ENCODE measurements at places on chromosomes 5 and 9.

DNA sequence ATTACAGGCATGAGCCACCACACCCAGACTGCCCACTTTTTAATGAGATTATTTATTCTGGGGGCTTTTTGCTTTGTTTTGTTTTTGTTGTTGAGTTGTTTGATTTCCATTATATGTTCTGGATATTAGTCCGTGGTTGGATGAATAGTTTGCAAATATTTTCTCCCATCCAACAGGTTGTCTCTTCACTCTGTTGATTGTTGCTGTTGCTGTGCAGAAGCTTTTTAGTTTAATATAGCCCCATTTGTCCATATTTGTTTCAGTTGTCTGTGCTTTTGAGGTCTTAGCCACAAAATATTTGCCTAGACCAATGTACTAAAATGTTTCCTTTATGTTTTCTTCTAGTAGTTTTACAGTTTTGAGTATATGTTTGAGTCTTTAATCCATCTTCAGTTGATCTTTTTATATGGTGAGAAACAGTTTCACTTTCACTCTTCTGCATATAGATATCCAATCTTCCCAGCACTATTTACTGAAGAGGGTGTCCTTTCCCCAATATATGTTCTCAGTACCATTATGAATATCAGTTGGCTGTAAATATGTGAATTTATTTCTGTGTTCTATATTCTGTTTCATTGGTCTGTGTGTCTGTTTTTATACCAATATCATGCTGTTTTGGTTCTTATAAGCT, 30.2 kb upstream of the TBCA start:
- DNase-seq = no peak

DNA sequence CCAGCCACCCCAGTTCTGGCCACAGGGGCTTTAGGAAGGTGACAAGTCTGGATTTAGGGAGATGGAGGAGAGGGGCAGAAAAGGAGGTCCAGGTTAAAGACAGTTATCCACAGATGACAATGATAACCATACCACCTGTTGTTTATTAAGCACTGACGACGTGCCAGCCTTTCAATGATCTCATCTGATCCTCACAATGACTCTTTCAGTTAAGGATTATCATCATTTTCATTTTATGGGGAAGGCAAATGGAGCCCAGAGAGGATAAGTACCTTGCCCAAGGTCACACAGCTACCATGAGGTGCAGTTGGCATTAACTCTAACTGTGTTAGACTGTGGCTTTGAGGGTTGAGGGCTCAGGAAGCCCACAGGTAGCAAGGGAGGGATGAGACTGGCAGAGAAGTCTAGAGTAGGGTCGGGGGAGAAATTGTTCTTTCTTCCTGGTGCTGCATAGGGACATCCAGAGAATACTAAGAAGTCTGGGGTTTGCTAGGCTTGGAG, 21.5 kb upstream of the JADE2 start:
- DNase-seq = no peak

DNA sequence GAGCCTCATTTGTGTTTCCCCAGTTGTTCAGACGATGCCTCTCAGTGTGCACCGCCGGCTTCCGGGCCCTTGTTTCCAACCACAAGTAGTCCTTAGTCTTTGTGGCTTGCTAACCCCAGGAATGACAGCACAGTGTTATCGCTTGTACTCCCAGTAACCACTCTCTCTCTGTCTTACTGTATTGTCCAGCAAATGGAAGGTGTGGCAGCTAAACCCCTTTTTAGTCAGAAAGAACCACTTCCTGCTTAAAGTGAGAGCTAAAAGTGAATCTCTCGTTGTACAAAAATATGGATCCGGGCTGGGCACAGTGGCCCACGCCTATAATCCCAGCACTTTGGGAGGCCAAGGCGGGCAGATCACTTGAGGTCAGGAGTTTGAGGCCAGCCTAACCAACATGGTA, 61.3 kb downstream of the ENC1 start:
- DNase-seq = peak; percentile 74

- DNase-seq = no peak
These were observed 80.6 kb upstream of the SIMC1 start for GRCh38 chr5:176157656-176158055.

DNA sequence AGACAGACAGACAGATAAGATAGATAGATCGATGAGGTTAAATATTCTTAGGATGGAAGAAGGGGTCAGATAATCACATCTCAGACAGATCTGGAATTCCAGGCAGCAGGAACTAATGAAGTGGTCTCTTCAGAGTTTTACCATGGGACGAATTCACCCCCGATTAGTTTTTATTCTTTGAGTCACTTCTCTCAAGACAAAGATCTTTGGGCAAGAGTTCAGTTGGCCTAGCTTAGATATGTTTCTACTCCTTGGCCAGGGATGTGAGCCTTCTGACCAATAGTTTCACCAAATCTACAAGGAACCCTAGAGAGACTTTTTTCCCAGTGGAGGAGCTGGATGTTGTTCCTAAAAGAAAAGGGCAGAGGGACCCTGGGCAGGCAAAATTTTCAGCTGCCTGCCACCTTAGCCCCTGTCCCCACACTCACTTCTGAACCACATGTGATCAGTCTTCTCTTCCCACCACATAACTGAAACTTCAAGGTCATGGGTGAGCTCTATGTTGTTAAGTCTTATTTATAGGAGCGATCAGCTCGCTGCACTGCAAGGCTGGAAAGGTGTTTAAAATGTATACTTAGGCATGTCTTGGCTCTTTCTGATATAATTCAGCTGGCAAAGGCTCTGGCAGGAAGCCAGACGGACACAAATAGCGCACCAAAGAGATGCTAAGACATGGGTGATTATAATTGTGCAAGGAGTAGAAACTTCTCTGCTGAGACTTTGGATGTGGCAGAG, 132.9 kb downstream of the PALM2AKAP2 start:
- DNase-seq = no peak

DNA sequence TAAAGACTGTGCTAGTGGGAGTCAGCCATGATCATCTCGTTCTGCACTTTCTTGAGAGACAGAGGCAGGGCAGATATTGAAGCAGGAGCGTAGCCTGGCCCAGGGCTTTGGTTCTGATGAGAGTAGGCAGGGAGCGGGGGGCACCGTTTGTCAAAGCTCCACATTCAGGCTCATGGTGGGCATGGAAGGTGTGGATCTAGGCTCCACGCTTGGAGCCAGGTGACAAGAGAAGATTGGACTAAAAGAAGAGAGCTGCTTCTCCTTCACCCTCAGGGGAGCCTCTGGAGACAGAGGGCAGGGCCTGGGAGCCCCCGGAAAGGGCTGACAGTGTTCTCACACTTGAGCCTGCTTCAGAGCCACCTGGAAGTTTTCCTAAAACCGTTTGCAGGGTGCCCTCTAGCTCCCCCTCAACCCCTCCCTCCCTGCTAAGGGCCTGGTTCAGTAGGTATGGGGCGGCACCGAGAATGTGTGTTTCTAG, 24.7 kb upstream of the FCN2 start:
- no peak for DNase-seq

- no peak for DNase-seq
These were observed 466.2 kb upstream of the PAPPA start for GRCh38 chr9:115687356-115687755.

GRCh38 chr5:93100428-93100827, 480.6 kb downstream of the NR2F1-AS1 start:
- no peak for DNase-seq

- no peak for DNase-seq
These were observed 113.6 kb downstream of the DPYSL3 start for GRCh38 chr5:147396070-147396823.

DNA sequence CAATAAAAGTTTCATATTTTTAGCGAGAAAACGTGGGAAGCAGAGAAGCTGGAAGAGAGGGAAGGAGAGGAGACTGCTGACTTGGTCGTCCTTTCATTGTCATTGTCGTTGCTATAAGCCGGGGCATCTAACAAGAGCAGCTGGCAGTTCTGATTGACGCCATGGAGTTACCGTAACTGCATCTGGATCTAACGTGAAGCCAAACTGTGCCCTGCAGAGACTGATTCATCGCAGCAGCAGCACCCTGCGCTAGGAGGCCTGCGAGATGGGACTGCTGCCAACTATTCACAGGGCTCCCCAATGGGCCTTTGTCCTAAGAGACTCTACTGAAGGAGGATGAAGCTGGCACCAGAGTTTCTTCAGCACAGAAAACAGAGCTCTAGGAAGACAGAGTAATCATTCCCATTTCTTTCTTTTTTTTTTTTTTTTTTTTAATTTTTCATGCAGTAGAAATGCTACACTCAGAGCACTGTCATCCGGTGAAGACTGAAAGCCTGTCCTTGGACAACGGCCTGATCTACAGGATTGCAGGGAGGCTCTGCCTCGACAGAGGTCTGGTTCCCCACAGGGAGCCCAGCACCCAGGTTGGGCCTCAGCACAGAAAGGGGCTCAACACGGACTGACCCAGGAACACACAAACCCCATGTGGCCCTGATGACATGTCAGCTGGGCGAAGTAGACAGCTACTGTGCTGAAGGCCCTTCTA, 47.8 kb downstream of the RETREG1 start:
- DNase-seq = no peak

- DNase-seq = no peak
These were observed 1.5 kb upstream of the MARCHF3 start for GRCh38 chr5:127031863-127032232.

- no peak for DNase-seq
These were observed 91.9 kb upstream of the PTPRD start for GRCh38 chr9:10704720-10705119.

DNA sequence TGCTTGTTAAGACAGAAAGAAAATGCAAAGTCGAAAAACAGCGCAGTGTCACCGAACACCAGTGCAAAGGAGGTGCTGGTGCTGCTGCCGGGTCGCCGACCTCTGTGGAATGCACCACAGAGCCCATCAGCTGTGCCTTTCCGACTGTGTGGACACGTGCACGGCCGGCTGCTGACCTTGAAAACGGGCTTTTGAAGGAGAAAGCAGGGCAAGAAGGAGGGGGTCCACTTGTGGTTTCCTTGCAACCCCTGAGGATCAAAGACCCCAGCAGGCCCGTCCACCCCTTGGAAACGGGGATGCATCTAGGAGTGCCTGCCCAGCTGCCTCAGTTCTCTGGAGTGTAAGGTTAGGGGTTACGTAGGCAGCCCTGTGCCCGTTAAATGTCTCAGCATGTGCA, 6.2 kb upstream of the OLFM1 start:
- DNase-seq = no peak

DNA sequence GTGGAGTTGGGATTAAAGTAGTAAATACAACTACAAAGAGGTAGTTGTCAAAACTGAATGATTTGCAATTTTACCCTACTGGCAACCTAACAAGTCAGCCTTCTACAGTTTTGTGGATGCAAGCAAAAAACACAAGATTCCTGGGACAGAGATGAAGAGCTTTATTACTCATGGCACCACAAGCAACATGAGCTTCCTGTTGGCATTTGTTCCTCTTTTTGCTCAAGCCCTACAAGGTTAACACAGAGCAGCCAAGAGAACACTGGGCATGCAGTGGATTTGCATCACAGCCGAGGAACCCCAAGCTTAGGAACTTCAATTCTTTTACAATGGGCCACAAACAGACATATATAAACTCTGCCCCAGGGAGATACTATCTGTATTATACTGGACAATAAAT, 28.8 kb upstream of the DMAC1 start:
- DNase-seq = no peak

GRCh38 chr5:179886190-179886911, 21.3 kb downstream of the TBC1D9B start:
- DNase-seq = no peak

GRCh38 chr9:22911632-22912031, 465.0 kb downstream of the DMRTA1 start:
- no peak for DNase-seq

- no peak for DNase-seq
These were observed 5.7 kb downstream of the DCAF10 start for GRCh38 chr9:37806271-37806670.

DNA sequence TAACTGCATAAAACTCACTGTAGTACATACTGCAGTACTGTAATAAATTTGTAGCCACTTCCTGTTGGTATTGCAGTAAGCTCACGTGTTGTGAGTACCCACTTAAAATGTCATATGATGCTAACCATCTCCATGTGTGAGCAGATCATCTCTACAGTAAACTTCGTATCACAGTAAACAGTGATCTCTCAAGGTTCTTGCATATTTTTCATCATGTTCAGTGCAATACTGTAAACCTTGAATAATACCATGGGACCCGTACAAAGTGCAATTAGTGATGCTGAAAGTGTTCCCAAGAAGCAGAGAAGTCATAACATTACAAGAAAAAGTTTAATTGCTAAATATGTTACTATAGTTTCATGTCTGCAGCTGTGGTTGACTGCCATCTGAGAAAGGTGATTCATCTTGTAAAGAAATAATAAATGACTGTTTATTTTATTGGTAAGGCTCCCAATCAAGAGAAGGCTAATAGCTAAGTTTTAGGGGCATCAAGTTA, 253.8 kb upstream of the POU5F2 start:
- DNase-seq = no peak

GRCh38 chr5:175873088-175873454, 1.7 kb downstream of the CPLX2 start:
- no peak for DNase-seq

DNA sequence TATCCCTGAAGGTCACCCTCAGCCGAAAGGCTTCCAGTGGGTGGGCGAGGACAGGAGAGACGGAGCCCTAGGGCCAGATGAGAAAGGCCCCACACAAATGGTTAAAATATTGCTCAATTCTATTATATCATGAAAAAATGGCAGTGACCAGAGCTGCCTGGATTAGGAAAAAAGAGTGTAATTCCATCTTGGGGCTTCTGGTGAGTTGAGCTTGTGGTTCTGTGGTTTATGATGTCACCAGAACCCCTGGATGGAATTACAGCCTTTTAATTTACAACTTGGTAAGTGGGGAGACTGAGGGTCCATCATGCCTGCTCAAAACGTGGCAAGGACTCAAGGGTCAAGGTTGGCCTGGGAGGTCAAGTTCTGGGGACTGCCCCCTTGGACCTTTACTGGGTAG, 55.5 kb upstream of the STC2 start:
- DNase-seq = no peak

DNA sequence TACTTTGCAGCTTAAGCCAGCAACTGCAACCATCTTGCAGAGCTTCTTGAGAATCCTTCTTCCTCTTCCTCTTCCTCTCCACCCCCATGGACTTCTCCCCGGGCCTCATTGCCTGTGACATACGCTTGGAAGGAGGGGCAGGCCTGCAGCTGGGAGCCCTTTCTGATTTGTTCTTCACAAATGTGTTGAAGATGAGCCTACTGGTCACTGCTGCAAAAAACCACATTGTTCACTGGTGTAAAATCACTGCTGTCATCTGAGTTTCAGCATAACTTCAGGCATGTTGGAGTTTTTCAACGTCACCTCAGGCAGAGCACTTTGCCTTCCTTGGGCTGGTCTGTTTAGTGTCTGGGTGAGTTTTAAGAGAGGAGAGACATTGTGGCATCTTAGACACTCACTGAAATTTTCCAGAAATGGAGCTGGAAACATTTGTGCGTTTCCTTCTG, 7.9 kb downstream of the TJP2 start:
- DNase-seq = no peak

GRCh38 chr9:2255128-2255527, 240.0 kb downstream of the SMARCA2 start:
- no peak for DNase-seq

- no peak for DNase-seq
These were observed 7.7 kb upstream of the CEP72 start for GRCh38 chr5:604391-604831.

GRCh38 chr5:163569284-163569683, 63.9 kb downstream of the MAT2B start:
- DNase-seq = no peak
